ENCODE measurements at places on chromosomes 7 and 10. TPM values are rescaled to one million over a fixed set of nuclear protein-coding genes. Genes with fewer than 3 reads are reported as not detected.

Gene ARL3
- total RNA-seq: 2.4 TPM

Gene BHLHA15
- 0.39 TPM for total RNA-seq

Gene CABCOCO1
- total RNA-seq: not detected

Gene SUN3
- not detected for total RNA-seq

Gene GPR37
- not detected for total RNA-seq

Gene DNAJC1
- 20.7 TPM for total RNA-seq

Gene PAPOLB
- not detected for total RNA-seq

Data from naive thymus-derived CD4-positive, alpha-beta T cell (primary cell).